ENCODE measurements at places on chromosomes 13 and 19. TPM values are rescaled to one million over a fixed set of nuclear protein-coding genes. Genes with fewer than 3 reads are reported as not detected.

- DNase-seq, result no peak
- H3K4me3 ChIP-seq, result no peak overlapping the region
- H3K27me3 ChIP-seq, result no peaks in the 10 kb centered on the region
Observed at GRCh38 chr13:48641404-48641803, 12.3 kb upstream of the CYSLTR2 start.

GRCh38 chr13:111043575-111043982 lies 71.5 kb upstream of the ARHGEF7 start:
- no peaks in the 10 kb centered on the region for H3K4me1 ChIP-seq
- H3K4me3 ChIP-seq, result no peak overlapping the region
- H3K27ac ChIP-seq, result no peak overlapping the region
- no peaks in the 10 kb centered on the region for H3K27me3 ChIP-seq
- no peak for DNase-seq

- peak; percentile 27 for DNase-seq
- peaks cover 7% of the 10 kb centered on the region for H3K4me1 ChIP-seq
- H3K4me3 ChIP-seq, result peak overlapping the region; percentile 93
Observed at GRCh38 chr19:19866611-19867248, 1.0 kb downstream of the ZNF253 start.

GRCh38 chr19:54186934-54187381 lies 2.4 kb downstream of the MBOAT7 start:
- H3K27me3 ChIP-seq, result no peaks in the 10 kb centered on the region
- H3K4me3 ChIP-seq, result no peak overlapping the region
- H3K27ac ChIP-seq, result no peak overlapping the region
- no peaks in the 10 kb centered on the region for H3K36me3 ChIP-seq

The TMEM86B gene
- 24.1 TPM for total RNA-seq

The VSTM2B gene
- not detected for total RNA-seq

The RXFP2 gene
- not detected for total RNA-seq

GRCh38 chr19:45976178-45976577 lies 2.5 kb upstream of the NOVA2 start:
- no peak overlapping the region for H3K4me3 ChIP-seq
- DNase-seq, result no peak
- H3K4me1 ChIP-seq, result peaks cover 12% of the 10 kb centered on the region
- peaks cover 11% of the 10 kb centered on the region for H3K27me3 ChIP-seq

- no peak overlapping the region for H3K4me3 ChIP-seq
- peaks cover 50% of the 10 kb centered on the region for H3K36me3 ChIP-seq
- H3K27me3 ChIP-seq, result no peaks in the 10 kb centered on the region
- no peak for DNase-seq
Observed at GRCh38 chr19:1584500-1585242, 8.0 kb downstream of the MBD3 start.

The EBI3 gene
- total RNA-seq, result not detected

GRCh38 chr19:41327576-41328156 lies 17.7 kb downstream of the CCDC97 start:
- no peaks in the 10 kb centered on the region for H3K27me3 ChIP-seq
- peaks cover 50% of the 10 kb centered on the region for H3K36me3 ChIP-seq
- H3K4me3 ChIP-seq, result peak overlapping the region; percentile 42
- peak; percentile 86 for DNase-seq

The SIGLEC12 gene
- 0.29 TPM for total RNA-seq

GRCh38 chr19:55255618-55256423 lies 3.0 kb downstream of the PPP6R1 start:
- peaks cover 73% of the 10 kb centered on the region for H3K4me1 ChIP-seq
- H3K27me3 ChIP-seq, result no peaks in the 10 kb centered on the region
- peak overlapping the region; percentile 77 for H3K4me3 ChIP-seq
- no peak for DNase-seq
- H3K27ac ChIP-seq, result peak overlapping the region; percentile 94

Measured in naive thymus-derived CD4-positive, alpha-beta T cell (primary cell).